ENCODE measurements at places on chromosomes 7 and 10.

- DNase-seq = no peak
These were observed 249.8 kb upstream of the TCF7L2 start for GRCh38 chr10:112700215-112700671.

DNA sequence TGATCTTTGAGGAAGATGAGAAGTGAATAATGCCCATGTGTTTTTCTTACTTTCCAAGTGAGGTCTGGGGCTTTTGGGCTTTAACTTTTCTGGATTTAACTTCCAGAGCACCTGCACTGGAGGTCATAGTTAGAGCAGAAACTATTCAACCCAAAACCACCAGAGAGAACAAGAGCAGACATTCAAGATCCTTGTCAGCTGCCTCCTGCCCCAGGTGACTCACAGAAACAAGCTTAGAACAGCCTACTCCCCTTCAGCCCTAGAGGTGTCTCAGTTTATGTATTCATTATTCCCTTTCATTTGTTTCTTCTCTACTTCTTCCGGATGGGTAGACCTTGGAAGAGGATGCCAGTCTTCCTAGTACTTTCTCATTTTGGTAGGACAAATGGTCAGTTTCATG, 270.5 kb downstream of the CNTNAP2 start:
- DNase-seq = no peak

- DNase-seq = no peak
These were observed 11.9 kb downstream of the SFXN4 start for GRCh38 chr10:119153661-119154060.

- DNase-seq = no peak
These were observed 183.0 kb downstream of the SRPK2 start for GRCh38 chr7:105205592-105206237.

DNA sequence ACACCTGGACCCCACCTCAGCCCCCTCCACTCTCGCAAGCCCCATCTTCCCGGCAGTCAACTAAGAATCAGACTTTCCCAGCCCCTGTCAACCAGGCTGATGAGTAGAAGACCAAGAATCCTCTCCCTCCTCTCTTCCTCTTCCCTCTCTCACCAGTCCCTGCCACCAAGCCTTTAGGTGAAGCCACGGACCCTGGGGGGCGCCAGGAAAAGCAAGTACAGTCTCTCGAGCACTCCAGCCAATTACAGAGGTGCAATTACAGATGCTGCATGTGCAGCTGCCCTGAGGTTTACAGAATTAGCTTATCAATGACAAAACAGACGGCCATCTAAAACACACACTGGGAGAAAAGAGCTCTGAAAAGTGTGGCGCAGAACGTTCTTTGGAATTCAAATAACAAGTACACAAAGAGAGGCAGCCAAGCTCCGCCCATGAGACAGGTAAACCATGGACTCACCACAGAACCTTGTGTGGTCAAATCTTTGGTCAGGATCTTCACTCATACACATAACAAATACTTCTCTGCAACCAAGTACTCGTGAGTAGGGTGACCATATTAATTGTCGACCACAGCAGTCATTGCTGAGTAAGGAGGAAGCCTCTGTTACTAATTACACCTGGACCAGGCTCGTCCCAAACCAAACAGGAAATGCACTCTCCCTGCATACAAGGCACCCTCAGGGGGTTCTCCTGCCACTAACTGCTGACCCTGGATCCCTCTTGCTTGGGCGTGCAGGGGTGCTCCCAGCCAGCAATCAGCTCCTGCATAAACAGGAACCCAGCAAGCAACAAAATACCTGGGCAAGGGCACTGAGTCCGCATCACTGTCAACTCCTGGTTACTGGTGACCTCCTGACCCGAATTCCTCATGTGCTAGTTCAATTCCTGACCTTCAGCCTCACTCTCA, 189.2 kb downstream of the FAM107B start:
- no peak for DNase-seq

Measured in esophagus squamous epithelium (tissue), 5 donors.